Aorta (tissue), 5 donors: ENCODE measurements at places on chromosomes 7 and 10. TPM values are rescaled to one million over a fixed set of nuclear protein-coding genes. Genes with fewer than 3 reads are reported as not detected.

The DYDC2 gene
- total RNA-seq, result not detected

The POLR3A gene
- 16.3 TPM for total RNA-seq

The THSD7A gene
- total RNA-seq, result 12.1 TPM

The COBL gene
- total RNA-seq, result 0.75 TPM

- H3K27me3 ChIP-seq, result no peaks in the 10 kb centered on the region
- no peaks in the 10 kb centered on the region for H3K36me3 ChIP-seq
- DNase-seq, result no peak
- H3K27ac ChIP-seq, result no peak overlapping the region
- no peak overlapping the region for H3K4me3 ChIP-seq
- H3K4me1 ChIP-seq, result no peaks in the 10 kb centered on the region
Measured at GRCh38 chr10:6347391-6347951, 144.7 kb downstream of the PFKFB3 start.

GRCh38 chr10:36126076-36126475 is 484.0 kb upstream of the FZD8 start:
- H3K4me1 ChIP-seq, result no peaks in the 10 kb centered on the region
- H3K27me3 ChIP-seq, result no peaks in the 10 kb centered on the region
- H3K27ac ChIP-seq, result no peak overlapping the region
- no peaks in the 10 kb centered on the region for H3K36me3 ChIP-seq
- DNase-seq, result no peak

- H3K27me3 ChIP-seq, result no peaks in the 10 kb centered on the region
- no peak overlapping the region for H3K4me3 ChIP-seq
- no peak for DNase-seq
- no peaks in the 10 kb centered on the region for H3K36me3 ChIP-seq
Measured at GRCh38 chr10:10870523-10871241, 147.0 kb upstream of the CELF2 start.

GRCh38 chr7:129843365-129843898 is 109.3 kb downstream of the UBE2H start:
- H3K27ac ChIP-seq, result no peak overlapping the region
- no peaks in the 10 kb centered on the region for H3K36me3 ChIP-seq
- no peak overlapping the region for H3K4me3 ChIP-seq
- H3K4me1 ChIP-seq, result peaks cover 14% of the 10 kb centered on the region
- DNase-seq, result no peak
- no peaks in the 10 kb centered on the region for H3K27me3 ChIP-seq

DNA sequence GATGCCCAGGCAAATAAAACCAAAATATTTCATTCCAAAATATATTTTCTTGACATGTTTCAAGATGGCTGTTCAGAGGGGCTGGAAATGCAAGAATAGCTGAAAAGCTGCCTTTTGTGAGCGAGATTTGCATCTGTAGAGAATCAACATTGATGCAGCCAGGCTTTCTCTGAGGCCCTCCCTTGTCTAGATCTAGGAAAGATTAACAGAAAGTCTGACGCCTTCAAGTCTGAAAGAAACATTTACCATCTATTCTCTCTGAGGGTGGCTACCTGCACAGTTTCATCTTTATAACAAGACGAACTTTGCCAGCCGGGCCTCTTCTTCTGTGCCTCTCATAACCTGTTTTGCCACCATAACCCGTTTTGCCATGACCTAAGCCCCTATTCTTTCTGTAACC is 170.2 kb downstream of the AKR1D1 start:
- no peak overlapping the region for H3K4me3 ChIP-seq
- no peaks in the 10 kb centered on the region for H3K4me1 ChIP-seq
- no peak overlapping the region for H3K27ac ChIP-seq
- H3K36me3 ChIP-seq, result no peaks in the 10 kb centered on the region

- H3K27ac ChIP-seq, result no peak overlapping the region
- no peak overlapping the region for H3K4me3 ChIP-seq
- H3K27me3 ChIP-seq, result no peaks in the 10 kb centered on the region
- no peaks in the 10 kb centered on the region for H3K4me1 ChIP-seq
- no peaks in the 10 kb centered on the region for H3K36me3 ChIP-seq
Measured at GRCh38 chr10:24622781-24623301, 100.8 kb downstream of the ARHGAP21 start.

- H3K36me3 ChIP-seq, result no peaks in the 10 kb centered on the region
- no peak overlapping the region for H3K4me3 ChIP-seq
- DNase-seq, result peak; percentile 73
- no peaks in the 10 kb centered on the region for H3K4me1 ChIP-seq
- H3K27ac ChIP-seq, result no peak overlapping the region
Measured at GRCh38 chr10:23702977-23703414, 264.1 kb downstream of the OTUD1 start.

DNA sequence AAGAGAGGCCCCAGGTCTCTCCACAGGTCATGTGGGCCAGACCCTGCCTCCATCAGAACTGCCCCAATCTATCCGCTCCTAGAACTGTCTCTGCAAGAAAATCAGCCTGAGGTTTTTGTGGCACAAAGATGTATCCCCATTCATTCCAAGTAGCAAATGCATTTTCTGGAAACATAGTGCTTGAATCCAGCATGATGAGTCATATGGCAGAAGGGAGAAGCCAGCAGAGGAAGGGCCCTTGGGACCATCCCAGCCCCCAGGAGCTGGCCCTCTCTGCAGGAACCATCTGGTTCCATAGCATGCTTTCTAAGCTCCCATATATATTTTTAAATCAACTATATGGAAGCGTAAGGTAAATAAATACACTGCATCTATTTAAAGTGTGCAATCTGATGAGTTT is 563.2 kb downstream of the GALNT17 start:
- DNase-seq, result no peak
- H3K4me1 ChIP-seq, result no peaks in the 10 kb centered on the region
- no peak overlapping the region for H3K27ac ChIP-seq
- no peaks in the 10 kb centered on the region for H3K27me3 ChIP-seq
- H3K4me3 ChIP-seq, result no peak overlapping the region
